ENCODE measurements at places on chromosomes 2 and 18.

DNA sequence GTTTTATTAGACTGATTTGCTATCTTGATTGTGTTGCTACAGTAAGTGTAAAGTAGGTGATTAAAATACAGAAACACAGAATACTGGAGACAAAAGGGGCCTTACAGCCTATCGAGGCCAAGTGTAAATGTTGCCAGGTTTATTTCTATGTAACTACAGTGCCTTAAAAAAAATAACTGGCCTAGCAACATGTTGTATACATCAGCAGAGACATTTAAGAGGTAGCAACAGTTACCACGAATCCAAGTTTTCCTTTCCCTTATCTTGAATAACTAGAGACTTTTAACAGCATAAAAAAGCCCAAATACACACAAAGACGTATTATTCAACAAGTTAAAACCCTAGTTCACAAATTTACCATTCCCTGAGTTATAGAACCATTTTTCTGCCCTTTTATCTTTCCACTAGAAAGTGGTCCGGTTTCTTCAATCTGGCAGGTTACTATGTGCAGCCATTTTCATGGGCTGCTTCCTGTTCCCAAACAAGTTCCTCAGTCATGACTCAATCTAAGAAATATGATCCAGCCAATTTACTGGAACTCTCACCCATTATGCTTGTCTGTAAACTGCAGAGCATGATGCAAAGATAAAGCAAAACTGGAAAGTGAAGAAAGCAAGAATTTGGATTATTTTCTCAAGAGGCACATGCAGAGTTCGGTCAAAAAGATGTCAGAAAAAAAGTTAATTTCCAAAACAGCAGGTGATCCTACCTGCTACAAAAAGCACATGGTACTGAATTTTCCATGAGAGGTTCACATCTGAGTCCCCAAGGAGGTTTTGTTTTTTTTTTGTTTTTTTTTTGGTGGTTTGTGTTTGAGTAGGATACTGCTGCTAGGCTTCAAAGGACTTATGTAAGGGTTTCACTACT, 22.2 kb downstream of the NFE2L2 start:
- DNase-seq, result no peak

- no peak for DNase-seq
Measured at GRCh38 chr18:35968278-35968880, 4.1 kb upstream of the RMP24 start.

GRCh38 chr2:172215936-172216335, 113.2 kb upstream of the DLX2 start:
- DNase-seq, result no peak

DNA sequence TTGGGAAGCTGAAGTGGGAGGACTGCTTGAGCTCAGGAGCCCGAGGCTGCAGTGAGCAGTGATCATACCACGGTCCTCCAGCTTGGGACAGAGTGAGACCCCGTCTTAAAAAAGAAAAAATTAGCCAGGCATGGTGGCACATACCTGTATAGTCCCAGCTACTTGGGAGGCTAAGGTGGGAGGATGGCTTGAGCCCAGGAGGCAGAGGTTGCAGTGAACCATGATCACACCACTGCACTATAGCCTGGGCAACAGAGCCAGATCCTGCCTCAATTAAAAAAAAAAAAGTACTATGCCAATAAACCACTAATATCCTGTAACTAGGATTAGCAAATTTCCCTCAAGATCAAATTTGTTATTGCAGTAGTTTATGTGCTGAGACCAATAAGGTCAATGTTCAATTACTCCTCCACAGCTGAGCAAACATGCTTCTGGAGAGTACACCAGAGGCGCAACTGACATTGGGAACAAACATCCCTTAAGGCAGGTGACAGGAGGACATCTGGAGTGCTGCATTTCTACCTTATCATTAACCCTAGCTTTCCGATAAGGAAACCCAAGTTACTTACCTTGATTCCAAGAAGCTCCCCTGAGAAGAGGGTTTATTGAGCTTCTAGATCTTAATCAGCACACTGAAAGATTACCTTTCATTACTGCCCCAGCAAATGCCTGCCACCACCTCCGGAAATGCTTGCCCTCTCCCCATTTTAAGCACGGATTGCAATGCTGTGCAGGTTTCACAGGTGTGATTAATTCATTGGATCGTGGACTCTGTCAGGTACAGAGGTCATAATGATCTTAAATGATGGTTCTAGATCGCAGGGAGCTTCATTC, 26.2 kb downstream of the MGAT4A start:
- no peak for DNase-seq

- DNase-seq, result no peak
Measured at GRCh38 chr2:23446916-23447315, 61.9 kb downstream of the KLHL29 start.

- DNase-seq, result no peak
Measured at GRCh38 chr2:100281521-100282438, 40.5 kb downstream of the LONRF2 start.

GRCh38 chr2:212832211-212833195, 293.9 kb upstream of the ERBB4 start:
- no peak for DNase-seq

Measured in T-helper 1 cell (primary cell).